Psoas muscle (tissue), 8 donors: ENCODE measurements at places on chromosomes 5 and 9. TPM values are rescaled to one million over a fixed set of nuclear protein-coding genes. Genes with fewer than 3 reads are reported as not detected.

DNA sequence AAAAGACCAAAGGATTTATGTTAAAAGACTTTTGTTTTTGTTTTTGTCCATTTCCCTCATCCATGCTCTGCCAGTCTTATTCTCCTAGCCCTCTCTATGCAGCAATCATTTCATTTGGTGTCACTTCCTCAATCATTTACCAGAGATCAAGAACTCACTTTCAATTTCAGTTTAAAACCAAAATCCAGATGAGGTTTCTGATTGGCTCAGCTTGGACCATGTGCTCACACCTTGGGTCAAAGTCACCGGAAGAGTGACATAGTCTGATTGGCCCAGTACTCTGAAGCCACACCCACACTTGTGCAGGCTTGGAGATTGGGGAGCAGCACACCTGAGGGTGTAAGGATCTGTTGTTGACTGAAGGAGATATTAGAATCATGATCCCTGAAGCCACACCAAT lies 79.6 kb downstream of the TLR4 start:
- H3K36me3 ChIP-seq = no peaks in the 10 kb centered on the region
- H3K27ac ChIP-seq = no peak overlapping the region
- no peaks in the 10 kb centered on the region for H3K4me1 ChIP-seq
- H3K27me3 ChIP-seq = no peaks in the 10 kb centered on the region
- DNase-seq = no peak

GRCh38 chr5:9059920-9060691 lies 485.8 kb downstream of the SEMA5A start:
- H3K4me1 ChIP-seq = no peaks in the 10 kb centered on the region
- no peaks in the 10 kb centered on the region for H3K27me3 ChIP-seq
- no peaks in the 10 kb centered on the region for H3K36me3 ChIP-seq
- DNase-seq = no peak

- no peak for DNase-seq
- no peaks in the 10 kb centered on the region for H3K4me1 ChIP-seq
- H3K4me3 ChIP-seq = no peak overlapping the region
- no peaks in the 10 kb centered on the region for H3K36me3 ChIP-seq
- H3K27ac ChIP-seq = no peak overlapping the region
Measured at GRCh38 chr5:119276978-119277377, 78.8 kb upstream of the TNFAIP8 start.

- no peak overlapping the region for H3K27ac ChIP-seq
- H3K4me1 ChIP-seq = no peaks in the 10 kb centered on the region
- H3K36me3 ChIP-seq = no peaks in the 10 kb centered on the region
Measured at GRCh38 chr5:151892393-151892792, 32.3 kb downstream of the GLRA1 start.

- H3K27ac ChIP-seq = no peak overlapping the region
- H3K36me3 ChIP-seq = no peaks in the 10 kb centered on the region
- DNase-seq = no peak
Measured at GRCh38 chr9:12538842-12539579, 154.2 kb upstream of the TYRP1 start.

- no peaks in the 10 kb centered on the region for H3K27me3 ChIP-seq
- H3K27ac ChIP-seq = no peak overlapping the region
- H3K4me3 ChIP-seq = no peak overlapping the region
- no peaks in the 10 kb centered on the region for H3K36me3 ChIP-seq
Measured at GRCh38 chr5:41161271-41161670, 52.1 kb downstream of the C6 start.

GRCh38 chr5:168974082-168974481 lies 326.9 kb downstream of the SLIT3 start:
- H3K4me1 ChIP-seq = no peaks in the 10 kb centered on the region
- H3K27ac ChIP-seq = no peak overlapping the region
- no peak for DNase-seq

DNA sequence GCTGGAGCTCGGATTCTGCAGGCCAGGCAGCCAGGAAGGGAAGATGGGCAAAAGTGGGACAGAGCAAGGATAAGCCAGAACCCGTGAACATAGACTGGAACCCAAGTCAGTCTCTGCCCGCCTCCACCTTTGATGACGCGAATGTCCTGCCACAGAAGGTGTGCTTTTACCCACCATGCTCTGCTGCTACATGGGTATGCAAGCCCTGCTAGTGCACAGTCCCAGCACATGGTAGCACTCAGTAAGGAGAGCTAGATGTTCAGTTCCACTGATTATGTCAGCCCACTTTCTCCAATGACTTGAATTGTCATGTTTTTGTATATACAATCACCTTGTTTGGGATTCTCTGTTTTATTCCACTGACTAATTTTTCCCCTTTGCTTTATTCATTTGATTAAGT lies 11.4 kb upstream of the CD72 start:
- H3K4me3 ChIP-seq = no peak overlapping the region
- H3K27me3 ChIP-seq = no peaks in the 10 kb centered on the region
- H3K27ac ChIP-seq = no peak overlapping the region
- DNase-seq = no peak

DNA sequence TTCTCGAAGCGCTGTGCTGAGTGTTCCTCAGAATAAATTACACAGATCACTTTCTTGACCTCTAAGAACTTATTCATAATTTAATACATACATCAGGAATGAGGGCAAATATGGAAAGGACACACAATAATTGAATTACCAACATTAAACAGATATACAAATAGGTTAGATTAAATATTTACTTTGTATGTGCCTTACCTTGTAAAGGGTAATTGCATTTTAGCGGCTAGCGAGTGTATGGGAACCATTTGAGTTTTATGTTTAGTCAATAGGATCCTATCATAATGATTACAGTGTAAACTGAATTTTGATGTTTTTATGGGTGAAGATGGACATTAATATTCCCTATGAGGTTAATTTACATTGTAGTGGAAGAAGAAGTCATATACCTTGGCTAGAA lies 1187.1 kb upstream of the WWC1 start:
- H3K36me3 ChIP-seq = no peaks in the 10 kb centered on the region
- H3K4me1 ChIP-seq = no peaks in the 10 kb centered on the region
- no peak overlapping the region for H3K4me3 ChIP-seq
- H3K27ac ChIP-seq = no peak overlapping the region
- no peak for DNase-seq

- H3K4me1 ChIP-seq = no peaks in the 10 kb centered on the region
- no peak for DNase-seq
- H3K27me3 ChIP-seq = no peaks in the 10 kb centered on the region
- H3K27ac ChIP-seq = no peak overlapping the region
- H3K36me3 ChIP-seq = no peaks in the 10 kb centered on the region
Measured at GRCh38 chr9:86486891-86487837, 133.0 kb upstream of the TUT7 start.

DNA sequence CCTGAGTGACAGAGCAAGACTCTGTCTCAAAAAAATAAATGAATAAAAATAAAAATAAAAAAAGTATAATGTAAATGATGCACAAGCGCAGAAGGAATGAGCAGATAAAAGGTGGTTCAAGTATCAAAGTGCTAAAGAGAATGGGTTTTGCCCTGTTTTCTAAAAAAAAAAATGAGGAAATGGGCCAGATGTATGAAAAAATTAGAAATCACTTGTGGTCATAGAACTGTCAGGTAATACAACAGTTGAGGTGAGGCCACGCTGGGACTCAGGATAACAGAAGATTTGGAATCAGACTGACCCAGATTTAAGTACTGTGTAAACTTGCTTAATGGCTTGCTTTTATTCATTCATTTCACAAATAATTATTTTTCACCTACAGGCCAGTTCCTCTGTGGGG lies 69.8 kb downstream of the MAPKAP1 start:
- DNase-seq = no peak
- no peak overlapping the region for H3K27ac ChIP-seq
- no peaks in the 10 kb centered on the region for H3K27me3 ChIP-seq
- peaks cover 24% of the 10 kb centered on the region for H3K4me1 ChIP-seq
- no peak overlapping the region for H3K4me3 ChIP-seq

DNA sequence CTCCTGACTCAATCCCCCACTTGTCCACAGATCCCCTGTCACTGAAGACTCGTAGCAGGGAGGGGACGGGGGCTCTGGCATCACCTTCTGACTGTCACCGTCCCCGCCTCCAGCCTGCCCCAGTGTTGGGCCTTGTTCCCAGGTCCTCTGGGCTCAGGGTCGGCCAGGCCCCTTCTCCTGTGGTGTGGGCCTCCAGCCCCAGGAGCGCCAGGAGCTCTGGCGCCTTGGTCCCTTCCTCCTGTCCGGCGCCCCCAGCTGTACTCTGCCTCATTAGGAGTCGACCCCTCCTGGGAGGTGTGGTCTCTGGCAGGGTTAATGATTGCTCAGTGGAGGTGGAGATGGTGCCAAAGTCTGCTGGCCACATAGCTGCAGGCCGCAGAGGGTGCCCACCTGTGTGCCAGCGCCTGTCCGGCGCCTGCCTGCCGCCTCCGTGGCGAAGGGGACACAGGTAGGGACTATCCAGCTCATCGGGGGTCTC lies at the start of gene CDHR2:
Gene CDHR2 (plus strand): TSS at position 376 of the 478 bp plus-strand sequence. CDS start 16,011 bp downstream, outside the sequence.
- DNase-seq = no peak
- H3K36me3 ChIP-seq = no peaks in the 10 kb centered on the region
- H3K27ac ChIP-seq = no peak within 1 kb of the TSS
- H3K4me1 ChIP-seq = peaks cover 7% of the 10 kb centered on the region
- H3K4me3 ChIP-seq = no peak within 1 kb of the TSS
- H3K27me3 ChIP-seq = no peaks in the 10 kb centered on the region

GRCh38 chr5:119435436-119436132 lies 16.7 kb upstream of the HSD17B4 start:
- no peaks in the 10 kb centered on the region for H3K27me3 ChIP-seq
- no peaks in the 10 kb centered on the region for H3K36me3 ChIP-seq
- no peaks in the 10 kb centered on the region for H3K4me1 ChIP-seq
- no peak overlapping the region for H3K27ac ChIP-seq

DNA sequence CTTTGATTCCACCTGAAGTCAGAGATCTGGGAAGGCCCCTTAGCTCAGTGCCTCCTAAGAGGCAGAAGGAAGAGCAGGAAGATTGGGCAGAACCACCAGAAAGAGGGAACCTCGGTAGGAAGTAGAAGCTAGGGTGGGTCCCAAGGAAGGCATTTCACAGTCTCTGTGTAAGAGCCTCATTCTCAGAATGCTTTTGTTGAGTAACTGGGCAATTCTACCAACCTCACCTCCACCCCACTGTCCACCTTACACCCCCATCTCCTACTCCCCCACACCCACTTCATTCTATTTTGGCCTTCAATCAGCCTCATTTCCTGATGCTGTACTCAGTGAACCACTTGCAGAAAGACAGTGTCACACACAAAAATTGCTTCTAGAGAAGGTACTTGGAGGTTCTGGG lies 3.5 kb downstream of the HBEGF start:
- DNase-seq = no peak
- peaks cover 16% of the 10 kb centered on the region for H3K36me3 ChIP-seq
- no peaks in the 10 kb centered on the region for H3K27me3 ChIP-seq
- H3K4me3 ChIP-seq = peak overlapping the region; percentile 73

DNA sequence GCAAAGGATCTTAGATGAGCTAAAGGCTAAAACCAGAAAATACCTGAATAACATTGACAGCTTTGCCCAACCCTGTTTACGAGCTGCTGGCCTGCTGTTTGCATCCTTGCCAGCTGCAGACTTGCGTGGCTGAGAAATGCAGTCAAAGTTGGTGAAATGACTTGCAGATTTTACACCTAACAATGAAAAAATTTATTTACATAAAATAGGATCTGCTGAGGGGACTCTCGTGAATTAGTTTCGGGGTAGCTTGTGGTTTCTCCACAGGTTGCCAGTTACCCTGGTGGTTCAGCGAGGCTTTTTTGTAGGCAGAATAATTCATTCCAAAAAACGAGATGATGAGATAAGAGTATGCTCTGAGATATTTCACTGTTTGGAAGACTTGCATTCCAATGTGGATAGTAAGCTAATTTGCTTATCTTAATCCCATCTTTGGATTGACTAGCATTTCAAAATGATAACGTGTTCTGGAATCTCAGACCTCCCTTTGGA lies 65.7 kb upstream of the FANCC start:
- H3K4me3 ChIP-seq = no peak overlapping the region
- no peak overlapping the region for H3K27ac ChIP-seq
- no peaks in the 10 kb centered on the region for H3K27me3 ChIP-seq
- no peak for DNase-seq
- H3K4me1 ChIP-seq = no peaks in the 10 kb centered on the region
- no peaks in the 10 kb centered on the region for H3K36me3 ChIP-seq

GRCh38 chr9:5518171-5518936 lies 8.0 kb downstream of the PDCD1LG2 start:
- H3K27me3 ChIP-seq = no peaks in the 10 kb centered on the region
- H3K4me3 ChIP-seq = no peak overlapping the region
- H3K27ac ChIP-seq = peak overlapping the region; percentile 69
- H3K36me3 ChIP-seq = no peaks in the 10 kb centered on the region
- H3K4me1 ChIP-seq = peaks cover 30% of the 10 kb centered on the region

- no peaks in the 10 kb centered on the region for H3K4me1 ChIP-seq
- no peak for DNase-seq
- H3K27ac ChIP-seq = no peak overlapping the region
- peaks cover 34% of the 10 kb centered on the region for H3K36me3 ChIP-seq
- no peaks in the 10 kb centered on the region for H3K27me3 ChIP-seq
Measured at GRCh38 chr9:14633148-14633547, 60.1 kb downstream of the ZDHHC21 start.

GRCh38 chr9:19380826-19381075 lies 715 bp upstream of the RPS6 start:
- peak overlapping the region; percentile 83 for H3K4me3 ChIP-seq
- DNase-seq = no peak
- H3K27ac ChIP-seq = peak overlapping the region; percentile 93
- H3K27me3 ChIP-seq = no peaks in the 10 kb centered on the region
- peaks cover 14% of the 10 kb centered on the region for H3K4me1 ChIP-seq

DNA sequence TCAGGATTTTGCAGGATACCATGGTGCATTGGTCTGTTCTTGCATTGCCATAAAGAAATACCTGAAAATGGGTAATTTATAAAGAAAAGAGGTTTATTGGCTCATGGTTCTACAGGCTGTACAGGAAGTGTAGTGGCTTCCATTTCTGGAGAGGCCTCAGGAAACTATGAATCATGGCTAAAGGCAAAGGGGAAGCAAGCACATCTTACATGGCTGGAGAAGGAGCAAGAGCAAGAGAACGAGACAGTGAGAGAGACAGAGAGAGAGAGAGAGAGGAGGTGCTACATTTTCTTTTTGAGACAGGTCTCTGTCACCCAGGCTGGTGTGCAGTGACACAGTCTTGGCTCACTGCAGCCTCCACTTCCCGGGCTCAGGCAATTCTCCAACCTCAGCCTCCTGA lies 43.9 kb downstream of the P4HA2 start:
- no peak overlapping the region for H3K27ac ChIP-seq
- H3K4me1 ChIP-seq = no peaks in the 10 kb centered on the region
- H3K36me3 ChIP-seq = no peaks in the 10 kb centered on the region
- H3K27me3 ChIP-seq = no peaks in the 10 kb centered on the region
- no peak for DNase-seq

GRCh38 chr5:160369990-160370712 lies at the start of gene C1QTNF2:
Gene C1QTNF2, minus strand, starts transcription at chr5:160370626. Its CDS starts 15,615 bp downstream, at chr5:160355011.
- H3K27me3 ChIP-seq = peaks cover 2% of the 10 kb centered on the region
- H3K27ac ChIP-seq = peak within 1 kb of the TSS; percentile 53
- no peaks in the 10 kb centered on the region for H3K36me3 ChIP-seq
- peak; percentile 64 for DNase-seq
- H3K4me3 ChIP-seq = peak within 1 kb of the TSS; percentile 77

The ZNF462 gene
- 22.3 TPM for total RNA-seq

The DHX29 gene
- 25.6 TPM for total RNA-seq

The TEX48 gene
- not detected for total RNA-seq

The GABRA6 gene
- total RNA-seq = not detected
